Stimulated activated CD4-positive, alpha-beta T cell treated with anti-CD3 and anti-CD28 coated beads, Interleukin-1b, Interleukin-23, amount 100 ng/mL, for 4 hours (primary cell): ENCODE measurements at places on chromosomes 3 and 15.

DNA sequence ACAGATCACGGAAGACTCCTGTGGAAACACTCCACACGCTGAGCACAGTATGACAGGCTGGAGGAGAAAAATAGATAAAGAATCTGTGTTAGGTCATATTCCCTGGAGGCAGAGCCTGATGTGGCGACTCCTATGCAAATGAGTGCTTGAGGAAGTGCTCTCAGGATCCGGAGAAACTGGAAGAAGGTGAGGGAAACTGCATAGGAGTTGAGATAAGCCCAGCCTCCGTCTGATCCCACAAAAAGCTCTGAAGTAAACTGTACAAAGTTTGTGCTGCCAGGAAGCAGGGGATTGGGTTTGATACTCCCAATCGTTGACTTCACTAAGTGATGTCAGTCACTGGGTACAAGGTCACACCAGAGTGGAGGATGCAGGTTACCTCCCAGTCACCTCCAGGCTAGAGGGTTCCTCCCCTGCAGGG, 33.4 kb downstream of the OSBPL10 start:
- no peak for DNase-seq

GRCh38 chr15:27028858-27029477, 58.0 kb downstream of the GABRG3 start:
- no peak for DNase-seq

GRCh38 chr15:75725719-75726607, 13.3 kb upstream of the CSPG4 start:
- DNase-seq, result no peak

- DNase-seq, result no peak
These were observed 207.3 kb downstream of the PLCL2 start for GRCh38 chr3:17091910-17092582.
